ENCODE measurements at places on chromosomes 6 and 20.

- DNase-seq, result no peak
These were observed 40.4 kb downstream of the GNAS start for GRCh38 chr20:58892932-58893224.

DNA sequence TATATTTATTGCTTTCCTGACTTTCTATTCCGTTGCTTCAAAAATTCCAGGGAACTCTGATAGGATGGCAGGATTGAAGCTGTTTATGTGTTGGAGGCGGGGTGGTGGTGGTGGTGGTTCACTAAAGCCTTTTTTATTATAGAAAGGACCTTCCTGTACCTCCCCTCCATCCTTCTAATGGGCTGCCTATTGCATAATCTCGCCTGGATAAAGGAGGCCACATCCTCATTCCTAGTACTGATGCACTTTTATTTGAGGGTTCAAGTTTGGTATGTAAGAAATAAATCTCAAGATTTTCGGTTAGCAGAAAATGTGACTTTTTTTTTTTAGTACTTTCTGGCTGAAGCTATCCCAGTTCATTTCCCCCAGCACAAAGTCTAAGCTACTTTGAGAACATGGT lies 18.7 kb upstream of the CTAGE9 start:
- no peak for DNase-seq

DNA sequence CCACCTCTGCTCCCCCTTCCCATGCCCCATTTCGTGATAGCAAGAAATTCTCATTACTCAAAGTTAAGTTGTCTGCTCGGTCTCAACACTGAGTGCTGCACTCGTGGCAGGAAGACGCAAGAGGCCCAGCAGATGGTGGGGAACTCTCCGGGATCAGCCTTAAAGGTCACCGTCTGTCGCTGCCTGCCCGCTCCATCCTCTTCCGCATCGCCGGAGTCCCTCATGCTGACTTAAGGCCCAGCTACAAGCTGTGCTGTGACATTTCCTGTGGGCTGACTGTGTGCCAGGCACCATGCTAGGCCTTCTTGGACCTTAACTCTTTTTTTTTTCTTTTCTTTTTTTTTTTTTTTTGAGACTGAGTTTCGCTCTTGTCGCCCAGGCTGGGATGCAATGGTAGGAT lies 17.8 kb downstream of the GRM4 start:
- no peak for DNase-seq

DNA sequence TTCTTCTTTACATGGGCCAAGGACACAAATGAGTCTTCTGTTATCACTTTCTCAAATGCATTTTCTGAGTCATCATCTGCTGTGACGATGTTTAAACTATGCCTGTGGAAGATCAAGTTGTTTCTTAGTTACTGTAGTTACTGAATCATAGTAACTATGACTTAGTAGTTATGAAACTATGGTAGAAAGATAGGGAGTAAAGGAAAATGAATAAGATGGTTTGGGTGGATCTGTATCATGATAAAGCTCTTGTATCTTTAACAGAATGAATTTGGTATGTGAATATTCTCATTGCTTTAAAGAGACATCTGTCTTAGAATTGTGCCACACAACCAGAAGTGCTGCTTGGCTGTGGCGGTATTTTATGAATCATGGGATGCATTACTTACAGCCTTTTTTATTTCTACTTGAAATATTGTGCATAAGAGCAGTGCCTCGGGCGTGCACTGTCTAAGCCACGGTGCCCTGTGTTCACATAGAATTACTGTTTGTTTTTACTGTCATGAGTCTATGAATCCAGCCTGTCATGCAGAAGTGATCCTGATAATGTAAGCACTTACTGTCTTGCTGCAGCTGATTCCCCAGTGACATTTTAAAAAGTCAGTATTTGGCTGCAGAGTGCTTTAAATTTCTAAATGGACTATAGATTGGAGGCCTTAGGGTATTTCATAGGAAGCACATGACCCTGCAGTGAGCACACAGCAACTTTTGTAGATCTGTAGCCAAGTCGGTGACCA lies 215.2 kb downstream of the TMEM242 start:
- peak; percentile 15 for DNase-seq

DNA sequence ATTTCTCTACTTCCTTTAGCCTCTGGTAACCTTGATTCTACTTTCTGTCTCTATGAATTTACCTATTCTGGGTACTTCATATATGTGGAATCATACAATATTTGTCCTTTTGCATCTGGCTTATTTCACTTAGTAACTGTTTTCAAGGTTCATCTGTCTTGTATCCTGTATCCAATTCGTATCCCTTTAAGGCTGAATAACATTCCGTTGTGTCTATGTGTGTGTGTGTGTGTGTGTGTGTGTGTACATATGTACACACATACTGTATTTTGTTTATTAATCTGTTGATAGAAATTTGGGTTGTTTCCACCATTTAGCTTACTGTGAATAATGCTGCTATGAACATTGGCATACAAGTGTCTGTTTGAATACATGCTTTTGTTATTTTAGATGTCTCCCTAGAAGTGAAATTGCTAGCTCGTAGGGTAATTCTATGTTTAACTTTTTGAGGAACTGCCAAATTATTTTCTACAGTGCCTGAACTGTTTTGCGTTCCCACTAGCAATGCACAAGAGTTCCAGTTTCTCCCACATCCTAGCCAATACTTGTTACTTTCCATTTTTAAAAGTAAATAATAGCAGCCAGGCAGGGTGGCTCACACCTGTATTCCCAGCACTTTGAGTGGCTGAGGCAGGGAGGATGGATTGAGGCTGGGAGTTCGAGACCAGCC lies 17.7 kb downstream of the SENP6 start:
- no peak for DNase-seq
